Activated CD4-positive, alpha-beta memory T cell treated with anti-CD3 and anti-CD28 coated beads, Interleukin-2, amount 10 ng/mL, durations not matched to agents 7 days and 5 days (primary cell): ENCODE measurements at places on chromosomes 6 and 20. TPM values are rescaled to one million over a fixed set of nuclear protein-coding genes. Genes with fewer than 3 reads are reported as not detected.

Gene TRIM40
- not detected for total RNA-seq

Gene ALDH8A1
- 1.2 TPM for total RNA-seq

Gene PM20D2
- 5.5 TPM for total RNA-seq

Gene SMIM28
- not detected for total RNA-seq

GRCh38 chr6:51019806-51020205 is 201.1 kb downstream of the TFAP2B start:
- H3K36me3 ChIP-seq, result no peaks in the 10 kb centered on the region
- H3K27me3 ChIP-seq, result no peaks in the 10 kb centered on the region
- no peak overlapping the region for H3K27ac ChIP-seq
- H3K4me1 ChIP-seq, result no peaks in the 10 kb centered on the region
- no peak for DNase-seq

GRCh38 chr6:168127384-168127868 is 48.4 kb upstream of the FRMD1 start:
- H3K36me3 ChIP-seq, result no peaks in the 10 kb centered on the region
- no peak overlapping the region for H3K4me3 ChIP-seq
- peaks cover 10% of the 10 kb centered on the region for H3K27me3 ChIP-seq

DNA sequence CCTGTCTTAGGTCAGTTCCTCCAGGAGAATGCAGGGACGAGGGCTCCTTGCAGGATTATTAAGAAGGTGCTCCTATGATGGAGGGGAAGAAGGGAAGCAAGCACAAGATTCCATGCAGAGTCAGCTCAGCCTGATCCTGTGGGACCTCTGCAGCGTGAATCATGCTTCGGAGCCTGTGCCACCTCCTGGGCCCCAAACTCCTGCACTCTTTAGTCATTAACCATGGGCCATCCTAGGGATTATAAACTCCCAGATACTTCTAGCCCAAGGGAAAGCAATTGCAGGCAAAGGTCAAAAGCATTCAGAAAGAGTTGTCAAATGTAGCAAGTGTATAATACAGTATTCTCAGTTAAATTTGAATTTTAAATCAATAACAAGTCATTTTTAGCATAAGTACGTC is 208.7 kb upstream of the PMEPA1 start:
- H3K36me3 ChIP-seq, result no peaks in the 10 kb centered on the region
- DNase-seq, result no peak
- no peaks in the 10 kb centered on the region for H3K27me3 ChIP-seq
- no peaks in the 10 kb centered on the region for H3K4me1 ChIP-seq

- no peak overlapping the region for H3K27ac ChIP-seq
- peaks cover 7% of the 10 kb centered on the region for H3K4me1 ChIP-seq
- H3K27me3 ChIP-seq, result peaks cover 31% of the 10 kb centered on the region
- H3K4me3 ChIP-seq, result no peak overlapping the region
- H3K36me3 ChIP-seq, result no peaks in the 10 kb centered on the region
Observed at GRCh38 chr6:132651062-132651461, 7.9 kb downstream of the TAAR1 start.

GRCh38 chr20:40493549-40493948 is 195.5 kb downstream of the MAFB start:
- no peaks in the 10 kb centered on the region for H3K36me3 ChIP-seq
- no peak overlapping the region for H3K4me3 ChIP-seq
- peaks cover 4% of the 10 kb centered on the region for H3K4me1 ChIP-seq
- H3K27ac ChIP-seq, result no peak overlapping the region
- peaks cover 3% of the 10 kb centered on the region for H3K27me3 ChIP-seq

GRCh38 chr6:156880913-156881312 is 103.7 kb downstream of the ARID1B start:
- peaks cover 3% of the 10 kb centered on the region for H3K36me3 ChIP-seq
- no peak for DNase-seq
- H3K4me3 ChIP-seq, result no peak overlapping the region

GRCh38 chr6:164744301-164744700 is 565.1 kb downstream of the C6orf118 start:
- H3K4me1 ChIP-seq, result no peaks in the 10 kb centered on the region
- H3K27me3 ChIP-seq, result no peaks in the 10 kb centered on the region
- H3K36me3 ChIP-seq, result no peaks in the 10 kb centered on the region
- DNase-seq, result no peak
- H3K4me3 ChIP-seq, result no peak overlapping the region

DNA sequence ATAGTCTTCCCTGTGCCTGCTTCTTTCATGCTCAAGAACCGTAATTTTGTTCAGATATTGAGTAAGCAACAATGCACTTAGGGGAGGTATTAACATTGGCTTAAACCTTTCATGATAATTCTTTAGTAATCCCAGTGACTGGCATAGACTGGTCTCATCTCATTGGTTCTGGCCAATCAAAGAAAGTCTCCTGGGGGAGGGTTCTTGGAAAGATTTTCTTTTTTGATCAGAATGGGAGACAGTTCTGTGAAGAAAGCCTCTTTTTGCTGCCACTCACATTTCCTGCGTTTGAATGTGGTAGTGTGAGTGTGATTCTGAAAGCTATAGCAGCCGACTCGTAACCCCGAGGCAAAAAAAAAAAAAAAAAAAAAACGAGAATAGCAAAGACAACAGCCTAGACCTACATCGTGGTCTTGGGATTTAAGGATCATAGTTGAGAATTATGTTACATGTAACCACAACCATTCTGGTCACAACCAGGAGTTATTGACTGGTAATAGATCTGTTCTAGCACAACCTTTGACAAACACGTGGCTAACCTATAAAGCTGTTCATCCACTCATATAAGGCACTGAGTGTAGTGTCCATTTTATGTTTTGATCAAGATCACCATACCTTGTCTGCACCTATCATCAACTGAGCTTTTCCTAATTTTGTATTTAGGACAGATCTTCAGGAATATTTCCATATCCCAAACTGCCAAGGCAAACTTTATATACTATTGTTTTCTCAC is 15.1 kb upstream of the TMEM217 start:
- H3K4me3 ChIP-seq, result peak overlapping the region; percentile 38
- peaks cover 59% of the 10 kb centered on the region for H3K4me1 ChIP-seq
- H3K36me3 ChIP-seq, result peaks cover 39% of the 10 kb centered on the region
- H3K27ac ChIP-seq, result peak overlapping the region; percentile 64
- H3K27me3 ChIP-seq, result no peaks in the 10 kb centered on the region

DNA sequence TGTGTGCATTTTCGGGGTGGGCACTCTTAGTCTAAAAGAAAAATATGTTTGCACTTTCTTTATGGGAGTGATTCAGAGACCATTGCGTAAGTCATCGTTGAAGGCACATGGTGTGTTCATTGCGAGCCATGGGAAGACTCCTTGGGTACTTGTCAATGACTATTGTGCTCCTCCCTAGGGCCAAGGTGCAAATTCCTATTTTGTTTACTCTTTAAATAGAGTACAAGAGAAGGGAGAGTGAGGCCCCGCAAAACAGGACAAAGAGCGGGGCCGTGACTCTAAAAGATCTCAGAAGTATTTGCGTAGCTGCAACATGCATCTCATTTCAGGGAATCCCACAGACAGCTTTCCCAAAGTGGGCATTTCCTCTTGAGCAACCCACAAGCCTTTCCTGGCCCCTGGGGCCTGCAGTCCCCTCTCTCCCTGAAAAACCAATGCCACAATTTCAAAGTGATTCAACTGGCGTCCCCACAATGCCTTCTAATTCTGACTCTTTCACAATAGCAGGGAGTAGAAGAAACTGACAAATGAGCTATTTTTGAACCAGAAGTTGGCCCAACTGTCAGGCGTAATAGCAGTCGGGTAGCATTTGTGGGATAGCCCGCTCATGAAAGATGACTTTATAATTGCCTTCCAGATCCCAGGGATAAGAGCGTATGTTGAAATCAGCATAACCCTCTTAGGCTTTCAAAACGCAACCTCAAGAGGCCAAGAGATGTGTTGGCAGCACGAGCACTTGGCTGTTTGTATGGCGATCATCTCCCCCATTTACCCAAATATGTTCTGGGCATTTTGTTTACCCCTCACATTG is 277.9 kb upstream of the BMP2 start:
- H3K4me1 ChIP-seq, result no peaks in the 10 kb centered on the region
- no peak overlapping the region for H3K27ac ChIP-seq
- DNase-seq, result no peak
- no peak overlapping the region for H3K4me3 ChIP-seq

DNA sequence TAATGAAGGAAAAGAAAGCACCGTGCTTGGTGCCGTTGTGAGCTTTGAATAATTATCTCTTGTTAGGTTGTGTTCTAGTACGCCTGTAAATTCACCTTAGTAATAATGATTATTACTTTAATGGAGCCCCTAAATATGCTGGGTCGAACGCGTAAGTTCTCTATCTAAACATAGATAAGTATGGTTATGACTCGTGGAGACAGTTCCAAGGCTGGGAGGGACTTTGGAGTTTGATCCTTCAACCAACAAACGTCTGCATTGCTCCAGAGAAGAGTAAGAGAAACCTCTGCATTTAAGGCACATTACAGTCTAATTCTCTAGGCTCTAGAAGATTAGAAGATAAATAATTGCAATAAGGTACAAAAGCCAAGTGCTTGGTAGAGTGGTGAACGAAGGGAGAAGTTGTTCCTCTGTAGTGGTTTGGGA is 514 bp downstream of the ACOT13 start:
- H3K27ac ChIP-seq, result peak overlapping the region; percentile 92
- H3K36me3 ChIP-seq, result peaks cover 65% of the 10 kb centered on the region
- H3K4me1 ChIP-seq, result peaks cover 48% of the 10 kb centered on the region
- H3K4me3 ChIP-seq, result peak overlapping the region; percentile 88
- no peak for DNase-seq

GRCh38 chr6:71080133-71080532 is 123.3 kb upstream of the B3GAT2 start:
- H3K4me1 ChIP-seq, result no peaks in the 10 kb centered on the region
- no peak overlapping the region for H3K4me3 ChIP-seq
- DNase-seq, result no peak
- H3K27me3 ChIP-seq, result no peaks in the 10 kb centered on the region
- no peak overlapping the region for H3K27ac ChIP-seq

DNA sequence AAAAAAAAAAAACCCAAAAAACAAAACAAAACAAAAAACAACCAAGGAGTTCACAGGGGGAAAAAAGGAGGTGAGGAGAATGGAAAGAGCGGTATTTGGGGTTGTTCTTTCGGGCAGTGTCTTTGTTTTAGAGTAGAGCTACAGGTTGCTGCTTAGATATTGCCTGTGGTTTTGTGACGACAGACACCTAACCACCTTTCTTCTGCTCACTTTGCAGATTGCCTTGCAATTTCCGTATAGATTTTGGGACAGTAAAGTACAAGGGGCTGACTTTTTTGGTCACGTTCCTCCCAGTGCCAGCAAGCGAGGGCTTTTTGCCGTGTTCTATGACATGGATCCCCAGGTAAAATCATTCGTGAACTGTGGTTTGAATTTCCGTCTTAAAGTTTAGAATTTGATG is 50.9 kb downstream of the DEK start:
- peaks cover 9% of the 10 kb centered on the region for H3K36me3 ChIP-seq
- no peaks in the 10 kb centered on the region for H3K27me3 ChIP-seq
- H3K27ac ChIP-seq, result no peak overlapping the region
- H3K4me3 ChIP-seq, result no peak overlapping the region
- DNase-seq, result peak; percentile 20

DNA sequence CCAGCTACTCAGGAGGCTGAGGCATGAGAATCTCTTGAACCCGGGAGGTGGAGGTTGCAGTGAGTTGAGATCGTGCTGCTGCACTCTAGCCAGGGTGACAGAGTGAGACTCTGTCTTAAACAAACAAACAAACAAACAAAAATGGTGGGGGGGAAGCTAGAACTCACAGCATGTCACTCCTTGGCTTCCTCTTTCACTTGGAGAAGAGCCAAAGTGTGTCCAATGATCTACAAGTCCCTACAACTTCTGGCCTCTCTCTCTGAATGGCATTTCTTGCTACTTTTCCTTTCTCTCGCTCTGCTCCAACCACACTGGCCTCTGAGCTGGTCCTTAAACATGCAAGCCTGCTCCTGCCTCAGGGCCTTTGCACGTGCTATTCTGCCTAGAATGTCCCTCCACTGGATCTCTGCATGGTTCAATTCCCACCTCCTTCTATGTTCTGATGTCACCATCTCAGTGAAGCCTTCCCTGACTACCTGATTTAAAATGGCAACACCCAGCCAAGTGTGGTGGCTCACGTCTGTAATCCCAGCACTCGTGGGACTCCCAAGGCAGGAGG is 8.1 kb downstream of the TLDC2 start:
- H3K27ac ChIP-seq, result no peak overlapping the region
- no peaks in the 10 kb centered on the region for H3K27me3 ChIP-seq
- peaks cover 13% of the 10 kb centered on the region for H3K36me3 ChIP-seq
- H3K4me3 ChIP-seq, result no peak overlapping the region
- H3K4me1 ChIP-seq, result peaks cover 14% of the 10 kb centered on the region
- no peak for DNase-seq

GRCh38 chr20:25389858-25390537 is 637 bp downstream of the ABHD12 start:
- peaks cover 2% of the 10 kb centered on the region for H3K27me3 ChIP-seq
- peaks cover 8% of the 10 kb centered on the region for H3K36me3 ChIP-seq
- peak overlapping the region; percentile 85 for H3K4me3 ChIP-seq
- peak; percentile 30 for DNase-seq

- no peaks in the 10 kb centered on the region for H3K27me3 ChIP-seq
- H3K36me3 ChIP-seq, result peaks cover 26% of the 10 kb centered on the region
- peak overlapping the region; percentile 92 for H3K27ac ChIP-seq
- H3K4me3 ChIP-seq, result peak overlapping the region; percentile 66
- peaks cover 80% of the 10 kb centered on the region for H3K4me1 ChIP-seq
Observed at GRCh38 chr20:62918147-62918546, 8.2 kb downstream of the DIDO1 start.

GRCh38 chr6:157644043-157644810 is 178.8 kb upstream of the SNX9 start:
- peaks cover 6% of the 10 kb centered on the region for H3K36me3 ChIP-seq
- no peak overlapping the region for H3K27ac ChIP-seq
- H3K4me1 ChIP-seq, result peaks cover 32% of the 10 kb centered on the region

DNA sequence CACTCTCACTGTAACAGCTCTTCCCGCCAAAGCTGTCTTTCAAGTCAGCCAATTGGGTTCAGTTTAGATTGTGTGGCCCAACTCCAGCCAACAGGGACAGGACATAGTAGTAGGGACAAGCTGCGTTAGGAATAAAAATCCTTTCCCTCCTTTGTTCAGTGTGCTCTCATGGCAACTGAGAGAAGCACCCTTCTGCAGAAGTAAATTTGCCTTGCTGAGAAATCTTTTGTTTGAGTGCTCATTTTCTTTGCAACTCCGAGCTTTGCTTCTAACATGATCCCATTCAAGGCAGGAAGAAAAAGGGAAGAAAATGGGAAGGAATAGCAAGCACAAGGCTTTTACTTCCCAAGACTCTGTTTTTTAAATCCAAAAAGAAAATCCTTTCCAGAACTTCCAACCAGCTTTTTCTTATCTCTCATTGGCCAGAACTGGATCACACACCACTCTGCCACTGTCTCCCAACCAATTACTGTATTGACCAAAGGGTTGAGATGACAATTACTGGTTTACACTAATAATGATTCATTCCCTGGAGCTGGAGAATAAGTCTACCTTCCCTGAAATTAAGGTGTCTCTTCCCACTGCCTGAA is 52.7 kb downstream of the STX11 start:
- H3K27ac ChIP-seq, result no peak overlapping the region
- no peak for DNase-seq
- H3K36me3 ChIP-seq, result peaks cover 34% of the 10 kb centered on the region

DNA sequence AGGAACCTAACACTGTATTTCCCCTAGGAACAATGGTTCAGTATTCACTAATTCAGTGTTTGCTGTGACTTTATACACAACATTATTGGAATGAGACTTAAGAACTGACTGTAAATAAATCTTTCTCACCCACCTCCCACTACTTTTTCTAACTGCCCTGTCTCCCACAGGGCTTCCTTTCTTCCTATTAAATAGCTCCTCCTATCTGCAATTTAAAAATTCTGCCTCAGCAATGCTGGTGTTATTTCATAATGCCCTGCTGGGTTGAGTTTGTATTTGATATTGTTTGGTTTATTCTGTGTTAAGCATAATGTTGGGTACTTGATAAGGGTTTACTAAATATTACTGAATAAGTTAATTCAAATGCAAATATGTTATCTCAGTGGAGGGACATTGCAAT is 573.1 kb upstream of the RNF217 start:
- H3K4me1 ChIP-seq, result no peaks in the 10 kb centered on the region
- no peaks in the 10 kb centered on the region for H3K36me3 ChIP-seq
- H3K4me3 ChIP-seq, result no peak overlapping the region
- no peak for DNase-seq
- H3K27ac ChIP-seq, result no peak overlapping the region
- no peaks in the 10 kb centered on the region for H3K27me3 ChIP-seq
